Fibroblast of upper back skin (primary cell): ENCODE measurements at places on chromosomes 16 and 17.

- peak; percentile 62 for DNase-seq
These were observed 6.1 kb upstream of the RNF157 start for GRCh38 chr17:76246080-76247066.

- no peak for DNase-seq
These were observed 57.4 kb downstream of the PLCG2 start for GRCh38 chr16:81836279-81837054.

GRCh38 chr17:69518951-69519350, 104.5 kb downstream of the MAP2K6 start:
- no peak for DNase-seq

GRCh38 chr16:57427307-57427706, 19.9 kb downstream of the CIAPIN1 start:
- no peak for DNase-seq

DNA sequence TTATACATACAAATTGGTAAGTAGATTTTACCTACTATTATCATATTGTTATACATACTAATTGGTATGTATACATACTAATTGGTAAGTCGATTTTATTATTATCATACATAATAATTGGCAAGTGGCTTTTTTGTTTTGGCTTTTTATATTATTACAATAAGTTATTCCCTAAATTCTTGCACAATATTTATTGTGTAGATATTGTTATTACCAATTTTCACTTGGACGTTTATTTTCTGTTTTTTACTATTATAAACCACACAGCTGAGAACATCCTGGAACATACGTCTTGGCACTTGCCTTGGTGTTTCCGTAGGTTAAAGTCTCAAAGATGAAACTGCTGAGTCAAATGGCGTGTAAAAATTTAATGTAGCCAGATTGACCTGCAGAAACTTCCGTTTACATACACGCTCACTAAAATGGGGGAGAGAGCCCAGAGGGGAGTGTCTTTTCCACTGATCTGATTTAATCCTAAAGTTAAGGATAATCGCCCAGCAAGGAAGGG, 18.9 kb downstream of the GNGT2 start:
- DNase-seq = no peak

- DNase-seq = no peak
These were observed 762 bp downstream of the WDR59 start for GRCh38 chr16:74984194-74984528.

DNA sequence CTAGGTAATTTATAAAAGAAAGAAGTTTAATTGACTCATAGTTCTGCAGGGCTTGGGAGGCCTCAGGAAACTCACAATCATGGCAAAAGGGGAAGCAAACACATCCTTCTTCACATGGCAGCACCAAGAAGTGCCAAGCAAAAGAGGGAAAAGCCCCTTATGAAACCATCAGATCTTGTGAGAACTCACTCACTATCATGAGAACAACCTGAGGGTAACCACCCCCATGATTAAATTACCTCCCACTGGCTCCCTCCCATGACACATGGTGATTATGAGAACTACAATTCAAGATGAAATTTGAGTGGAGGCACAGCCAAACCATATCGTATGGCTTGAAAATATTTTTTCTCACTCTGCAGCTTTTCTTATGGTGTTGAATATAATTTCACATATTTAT, 151.7 kb downstream of the ANKFN1 start:
- no peak for DNase-seq

DNA sequence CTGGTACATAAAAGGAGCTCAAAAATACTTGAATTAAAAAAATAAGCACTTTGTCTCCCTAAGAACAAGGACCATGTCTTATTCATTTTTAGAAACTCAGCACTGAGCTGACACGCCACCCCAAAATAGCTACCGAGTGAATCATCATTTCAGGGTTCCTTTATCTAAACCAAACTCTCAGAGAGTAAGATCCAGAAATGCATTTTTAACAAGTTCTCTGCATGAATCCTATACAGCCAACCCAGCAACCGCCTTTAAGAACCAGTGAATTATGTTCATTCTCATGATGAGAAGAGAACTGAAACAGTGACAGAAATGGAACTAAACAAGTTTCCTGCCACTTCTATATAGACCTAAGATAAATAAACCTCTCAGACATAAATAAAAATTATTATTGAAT, 8.7 kb downstream of the C16orf87 start:
- DNase-seq = peak; percentile 61

- peak; percentile 76 for DNase-seq
These were observed 1.4 kb upstream of the KANSL1 start for GRCh38 chr17:46194393-46195216.

DNA sequence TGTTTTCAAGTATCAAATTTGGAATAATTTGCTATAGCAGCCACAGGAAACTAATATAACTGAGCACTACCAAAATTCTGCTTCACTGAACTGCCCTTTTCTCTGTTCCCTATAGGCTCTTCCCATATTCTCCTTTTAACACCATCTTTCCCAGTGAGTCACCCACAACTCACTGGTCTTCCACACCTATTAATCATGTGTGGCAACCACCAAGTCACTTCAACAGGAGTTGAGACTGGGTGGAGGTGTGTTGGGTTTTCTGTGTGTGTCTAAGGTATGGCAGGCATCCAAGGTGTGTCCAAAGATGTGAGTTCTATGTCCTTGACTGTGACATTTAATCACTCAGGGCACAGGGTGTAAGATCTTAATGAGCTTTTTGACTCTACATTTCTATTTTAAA, 610.0 kb upstream of the CDH11 start:
- DNase-seq = peak; percentile 52

- DNase-seq = no peak
These were observed 14.1 kb upstream of the NKD1 start for GRCh38 chr16:50534091-50534490.
